ENCODE measurements at places on chromosomes 12 and 14.

- DNase-seq, result no peak
These were observed 460.4 kb upstream of the RGS6 start for GRCh38 chr14:71471634-71472355.

DNA sequence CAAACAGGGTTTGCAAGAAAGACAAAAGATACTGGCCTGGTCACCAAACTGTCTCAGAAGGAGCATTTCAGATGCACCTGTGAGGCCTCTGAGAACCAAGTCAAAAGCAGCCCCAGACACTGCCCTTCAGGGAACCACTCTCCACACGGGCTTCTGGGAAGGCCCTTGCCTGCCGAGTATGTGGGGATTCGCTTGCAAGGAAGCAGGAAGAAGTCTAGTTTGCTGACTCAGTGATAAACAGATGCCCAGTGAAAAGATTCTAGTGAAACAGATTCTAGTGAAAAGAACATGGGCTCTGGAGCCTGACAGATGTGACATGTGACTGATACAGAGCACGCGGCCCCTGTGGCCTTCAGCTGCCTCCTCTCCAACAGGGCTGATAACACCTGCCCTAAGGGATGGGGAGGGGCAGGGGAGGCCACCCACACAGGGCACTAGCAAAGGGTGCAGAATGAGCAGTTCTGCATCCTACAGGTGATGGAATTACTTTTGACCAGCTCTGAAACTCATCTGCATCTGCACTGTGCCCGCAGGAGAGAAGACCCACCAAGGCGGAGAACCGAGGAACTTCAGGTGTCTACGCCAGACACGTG lies 19.1 kb downstream of the AMN start:
- DNase-seq, result no peak

- DNase-seq, result no peak
These were observed 160.7 kb upstream of the TMTC1 start for GRCh38 chr12:29944269-29945000.

- DNase-seq, result no peak
These were observed 215.4 kb upstream of the DCN start for GRCh38 chr12:91397866-91398532.

- no peak for DNase-seq
These were observed 340.7 kb downstream of the SLC16A7 start for GRCh38 chr12:59936534-59936933.

DNA sequence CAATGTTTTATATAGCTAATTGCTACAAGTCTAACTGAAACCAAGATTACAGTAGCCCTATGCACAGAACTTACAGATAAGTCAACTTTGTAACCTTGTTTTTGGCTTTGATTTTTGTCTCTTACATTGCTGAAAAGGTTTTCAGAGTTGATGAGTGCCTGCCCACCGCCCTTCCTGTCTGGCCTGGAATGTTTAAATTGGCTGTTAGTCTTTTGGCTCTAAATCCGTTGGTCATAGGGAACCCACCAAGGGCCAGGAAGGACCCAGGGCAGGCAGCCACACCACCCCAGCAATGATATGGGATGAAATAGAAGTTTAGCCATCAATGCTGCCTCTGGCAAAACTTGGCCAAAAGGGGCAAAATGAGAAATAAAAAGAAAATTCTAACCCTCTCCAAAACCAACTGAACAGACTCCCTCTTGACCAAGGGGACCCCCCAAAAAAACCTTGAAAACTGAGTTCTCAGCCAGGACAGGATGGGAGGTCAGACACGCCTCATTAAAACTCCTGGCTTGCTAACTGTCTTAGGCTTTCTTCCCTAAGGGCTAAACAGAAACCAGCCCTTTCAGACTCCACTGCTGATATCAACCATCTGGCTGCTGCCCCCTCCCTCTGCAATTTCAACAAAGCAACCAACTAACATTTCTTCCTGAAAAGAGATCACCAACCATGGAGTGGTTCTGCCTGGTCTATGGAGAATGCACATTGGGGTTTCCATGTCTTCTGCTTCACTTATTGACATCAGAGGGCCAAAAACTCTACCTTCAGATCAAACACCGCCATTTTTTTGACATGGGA lies 242.1 kb upstream of the NOS1 start:
- no peak for DNase-seq

GRCh38 chr12:41850046-41850445 lies 294.6 kb downstream of the GXYLT1 start:
- no peak for DNase-seq

- no peak for DNase-seq
These were observed 133.2 kb downstream of the PRKCH start for GRCh38 chr14:61454545-61454944.

- DNase-seq, result no peak
These were observed 224.2 kb downstream of the EGLN3 start for GRCh38 chr14:33726685-33727084.

- DNase-seq, result no peak
These were observed 8.3 kb downstream of the YLPM1 start for GRCh38 chr14:74771399-74771798.

- no peak for DNase-seq
These were observed 15.1 kb downstream of the RNF41 start for GRCh38 chr12:56206452-56207166.

DNA sequence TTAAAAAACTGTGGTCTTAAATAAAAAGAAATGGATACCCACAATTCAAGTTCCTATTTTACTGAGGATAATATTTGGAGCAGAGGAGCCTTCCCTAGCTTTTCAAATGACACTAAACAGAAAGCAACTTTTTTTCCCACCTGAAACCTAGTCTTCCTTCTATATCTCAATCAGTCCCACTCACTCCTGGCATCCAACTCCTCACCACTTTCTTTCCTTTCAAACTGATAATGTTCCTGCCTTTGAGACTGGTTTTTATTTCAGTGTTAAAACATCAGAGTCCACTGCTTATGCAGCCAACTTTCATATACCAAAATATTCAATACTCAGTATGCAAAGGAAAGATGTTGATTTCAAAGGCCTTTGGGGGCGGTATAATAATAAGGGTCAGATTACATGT lies 225.6 kb downstream of the GXYLT1 start:
- no peak for DNase-seq

DNA sequence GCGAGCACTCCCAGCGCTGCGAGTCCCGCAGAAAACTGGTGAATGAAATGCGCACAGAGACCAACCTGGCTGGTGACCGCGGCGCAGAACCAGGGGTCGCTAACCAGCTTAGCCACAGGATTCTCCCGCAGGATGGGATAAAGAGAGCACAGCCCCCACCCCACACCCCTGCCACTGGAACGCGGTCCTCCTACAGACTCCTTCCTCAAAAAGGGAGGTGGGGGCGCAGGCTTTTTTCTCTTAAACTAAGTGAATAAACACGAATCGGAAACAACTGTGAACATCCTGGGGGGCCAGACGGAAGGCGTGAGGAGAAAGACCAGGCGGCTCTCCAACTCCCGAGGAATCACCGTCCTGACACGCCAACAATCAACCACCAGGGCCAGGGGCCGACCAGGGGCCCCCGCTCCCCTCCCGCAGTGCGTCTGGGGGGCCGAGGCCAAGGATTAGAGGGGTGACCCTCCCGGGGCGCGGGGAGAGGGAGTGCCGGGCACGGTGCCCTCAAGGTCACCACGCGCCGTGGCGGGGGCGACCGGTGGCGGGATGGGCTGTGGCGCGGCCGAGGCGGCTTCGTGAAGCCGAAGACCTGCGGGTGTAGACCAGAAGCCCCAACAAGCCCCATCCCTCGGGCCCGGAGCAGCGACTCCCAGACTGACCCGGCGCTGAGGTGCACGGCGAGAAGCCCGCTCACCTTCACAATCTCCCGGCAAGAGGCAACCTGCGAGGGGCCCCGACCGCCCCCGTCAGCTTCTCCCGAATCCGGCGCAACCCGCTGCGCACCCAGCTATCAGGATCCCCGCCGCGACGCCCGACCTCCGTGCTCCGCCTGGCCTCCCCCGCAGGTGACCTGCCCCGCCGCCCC lies 704 bp downstream of the ATP2B1 start:
- no peak for DNase-seq

DNA sequence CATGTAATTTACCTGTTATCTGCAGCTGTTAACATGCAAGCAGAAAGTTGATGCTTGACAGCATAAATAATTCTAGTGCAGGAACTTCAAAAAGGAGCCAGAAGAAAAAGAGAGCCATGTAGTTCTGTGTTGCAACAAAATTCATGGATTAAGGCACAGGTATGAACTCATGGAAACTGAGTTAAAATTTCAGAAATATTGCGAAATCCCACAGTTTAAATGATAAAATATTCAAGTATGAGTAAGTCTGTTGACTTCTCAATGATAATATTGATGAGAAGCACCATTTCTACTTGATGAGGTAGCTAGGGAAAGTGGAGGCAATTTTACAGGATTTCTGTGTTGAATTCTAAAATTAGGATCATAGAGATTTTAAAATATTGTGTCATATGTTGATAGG lies 290.9 kb downstream of the TMEM117 start:
- DNase-seq, result no peak

DNA sequence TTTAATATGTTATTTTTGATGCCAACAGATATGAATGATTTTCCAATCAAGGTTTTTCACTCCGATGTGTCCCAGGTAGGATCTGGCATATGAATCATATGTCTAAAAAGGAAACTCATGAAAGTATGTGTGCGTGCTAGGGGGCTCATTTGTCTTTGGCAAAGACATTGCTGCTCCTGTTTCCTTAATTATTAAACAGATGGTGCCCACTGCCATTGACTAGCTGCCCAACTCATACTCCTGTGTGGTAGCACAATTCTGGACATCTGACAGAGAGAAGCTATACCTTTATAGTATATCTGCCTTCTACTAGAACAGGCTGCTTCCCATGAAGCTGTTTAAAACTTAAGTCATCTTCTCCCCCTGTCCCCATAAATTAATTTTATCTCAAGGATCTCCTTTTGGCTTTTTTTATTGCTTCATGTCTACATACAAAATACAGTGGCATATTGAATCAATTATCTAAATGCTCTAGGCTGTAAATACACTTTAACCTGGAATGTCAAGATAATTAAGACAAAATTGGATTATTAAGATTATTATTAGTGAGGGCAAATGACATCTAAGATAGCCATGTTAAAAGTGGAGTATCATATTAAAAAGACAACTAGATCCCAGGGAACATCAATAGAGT lies 1.4 kb upstream of the PDE3A start:
- DNase-seq, result no peak

GRCh38 chr14:96189281-96189711 lies 15.3 kb upstream of the BDKRB2 start:
- no peak for DNase-seq

DNA sequence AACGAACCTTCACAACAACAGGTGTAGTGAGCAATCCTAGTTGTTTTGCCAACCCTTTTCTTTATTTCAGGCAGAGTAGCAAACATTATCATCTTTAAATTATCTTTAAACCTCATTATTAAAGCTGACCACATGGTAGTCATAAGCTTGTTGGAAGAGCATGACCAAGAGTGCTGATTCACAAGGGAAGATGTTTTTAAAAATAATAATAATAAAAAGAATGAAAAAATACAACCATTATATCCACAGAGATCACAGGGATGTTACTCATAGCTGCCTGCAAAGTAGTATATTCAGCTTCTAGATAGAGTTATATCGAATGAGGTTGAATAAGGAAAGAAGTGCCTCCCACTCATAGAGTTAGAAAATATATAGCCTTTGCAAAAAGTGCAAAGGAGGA lies 101.0 kb upstream of the FLRT2 start:
- no peak for DNase-seq

DNA sequence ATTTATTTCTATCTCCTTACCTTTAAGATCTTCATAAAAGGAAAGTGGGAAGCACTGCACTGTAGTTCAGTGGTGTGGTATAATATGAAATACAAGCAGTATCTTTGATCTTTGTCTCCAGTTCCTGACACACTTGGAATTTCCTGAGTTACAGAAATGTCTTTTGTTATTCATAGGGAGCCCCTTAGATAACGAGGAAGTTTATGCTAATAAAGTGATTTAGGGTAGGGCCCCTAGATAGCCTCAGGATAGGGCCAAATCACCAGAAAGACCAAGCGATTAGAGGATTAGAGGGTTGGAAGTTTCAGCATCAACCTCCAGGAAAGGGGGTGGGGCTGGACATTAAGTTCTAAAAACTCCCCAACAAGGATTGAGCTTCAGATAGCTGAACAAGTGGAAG lies 29.9 kb upstream of the DDHD1 start:
- DNase-seq, result no peak

GRCh38 chr12:65368055-65368454 lies 89.6 kb downstream of the MSRB3 start:
- no peak for DNase-seq

GRCh38 chr12:24898185-24898584 lies 50.7 kb downstream of the BCAT1 start:
- DNase-seq, result no peak

GRCh38 chr12:10943167-10943566 lies 4.1 kb upstream of the TAS2R14 start:
- no peak for DNase-seq

DNA sequence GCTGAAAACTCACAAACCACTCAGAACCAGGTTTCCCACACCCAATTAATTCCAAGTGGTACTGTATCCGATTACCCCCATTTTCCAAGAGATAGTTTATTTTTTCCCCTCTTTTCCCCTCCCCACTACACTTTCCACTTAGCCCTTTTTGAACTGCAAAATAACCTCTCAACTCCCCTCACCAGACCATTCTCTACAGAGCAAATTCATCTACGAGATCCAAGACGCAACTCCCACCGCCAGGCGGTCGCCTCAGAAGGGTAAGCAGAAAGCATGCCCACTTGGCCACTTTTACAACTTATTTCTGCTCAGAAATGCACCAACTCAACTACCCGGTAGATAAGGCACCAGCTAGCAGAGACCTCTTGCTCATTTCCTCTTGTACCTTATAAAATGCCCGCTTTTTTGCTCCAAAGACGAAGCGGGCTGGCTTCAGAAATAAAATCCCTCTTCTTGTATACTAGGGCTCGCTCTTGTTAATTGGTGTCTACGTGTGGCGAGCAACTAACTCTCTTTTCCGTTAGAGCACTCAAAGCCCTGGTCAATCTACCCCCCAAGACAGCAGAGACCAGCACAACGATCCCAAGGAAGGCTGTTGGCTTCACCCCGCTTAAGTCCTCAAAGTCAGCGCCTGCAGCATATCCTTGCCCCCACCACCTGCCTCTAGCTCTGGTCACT lies 910 bp upstream of the SRP54 start:
- DNase-seq, result no peak

DNA sequence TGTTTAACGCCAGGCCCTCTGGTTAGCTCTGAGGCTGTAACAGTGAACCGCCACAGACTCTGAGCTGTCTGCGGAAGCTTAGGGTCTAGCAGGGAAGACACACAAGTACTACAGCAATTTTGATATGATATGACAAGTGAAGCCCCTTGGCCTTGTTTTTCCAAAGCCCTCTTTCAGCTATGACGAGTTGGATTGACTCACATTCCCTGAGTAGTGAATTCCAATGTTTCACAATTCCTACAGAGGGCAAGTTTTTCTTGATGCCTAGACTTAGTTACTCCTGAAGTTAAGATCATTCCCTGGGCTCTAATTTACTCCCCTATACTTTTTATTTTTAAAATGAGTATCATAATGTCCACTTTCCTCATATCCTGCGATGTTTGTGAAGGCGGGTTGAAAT lies 53.3 kb upstream of the CISTR start:
- DNase-seq, result no peak

Measured in occipital lobe (tissue), 3 donors.